ENCODE measurements at places on chromosomes 2 and 18.

DNA sequence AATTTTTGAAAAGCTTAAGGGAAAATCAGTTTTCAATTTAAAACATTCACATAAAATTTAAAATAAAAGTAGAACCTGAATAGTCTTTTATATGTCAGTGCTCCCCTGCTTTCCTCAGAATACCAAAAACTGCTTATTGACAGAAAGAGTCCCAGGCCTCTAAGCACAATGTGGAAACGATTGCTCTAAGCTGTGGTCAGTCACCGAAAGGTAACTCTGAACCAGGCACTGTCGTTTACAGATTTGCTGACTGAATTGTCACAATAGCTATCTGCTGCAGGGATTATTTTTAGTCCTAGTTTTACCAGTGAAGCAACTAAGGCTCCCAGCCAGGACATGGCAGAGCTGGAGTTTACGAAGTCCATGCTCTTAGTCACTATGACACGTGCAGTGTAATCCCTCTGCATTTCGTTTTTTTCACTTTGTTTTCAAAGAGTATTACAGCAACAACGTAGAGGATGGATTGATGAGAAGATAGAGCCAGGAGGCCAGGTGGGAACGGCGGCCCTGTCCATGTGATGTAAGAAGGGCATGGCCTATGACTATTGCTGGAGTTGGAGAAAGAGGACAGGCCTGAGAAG, 28.1 kb upstream of the TMEM247 start:
- no peak for DNase-seq

DNA sequence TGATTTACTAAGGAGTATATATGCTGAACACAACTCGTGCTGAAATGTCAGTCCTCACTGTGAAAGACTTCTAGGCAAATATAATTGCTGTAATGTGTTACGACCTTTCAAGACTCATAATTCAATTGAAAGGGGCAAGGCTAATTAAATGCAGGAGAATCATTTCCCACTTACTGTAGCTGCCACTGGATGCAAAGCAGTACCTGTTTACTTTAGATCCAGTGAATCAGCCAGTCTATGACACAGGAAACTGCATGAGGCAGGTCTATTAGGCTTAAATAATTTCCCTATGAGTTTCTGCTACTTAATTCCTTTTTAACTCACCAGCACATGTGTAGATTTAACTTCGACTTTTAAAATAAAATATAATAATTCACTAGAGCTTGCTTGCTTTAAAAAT, 125.6 kb downstream of the CTNNA2 start:
- no peak for DNase-seq

- no peak for DNase-seq
Observed at GRCh38 chr18:35609236-35609635, 27.7 kb downstream of the GALNT1 start.

- no peak for DNase-seq
Observed at GRCh38 chr2:232465061-232465460, 9.1 kb downstream of the ALPI start.

GRCh38 chr2:237967463-237967951, 693 bp downstream of the UBE2F start:
- no peak for DNase-seq

Measured in NCI-H226 (cell line).